NCI-H226 (cell line): ENCODE measurements at places on chromosomes 16 and 17.

- DNase-seq: no peak
Observed at GRCh38 chr17:9028202-9028987, 7.1 kb downstream of the NTN1 start.

DNA sequence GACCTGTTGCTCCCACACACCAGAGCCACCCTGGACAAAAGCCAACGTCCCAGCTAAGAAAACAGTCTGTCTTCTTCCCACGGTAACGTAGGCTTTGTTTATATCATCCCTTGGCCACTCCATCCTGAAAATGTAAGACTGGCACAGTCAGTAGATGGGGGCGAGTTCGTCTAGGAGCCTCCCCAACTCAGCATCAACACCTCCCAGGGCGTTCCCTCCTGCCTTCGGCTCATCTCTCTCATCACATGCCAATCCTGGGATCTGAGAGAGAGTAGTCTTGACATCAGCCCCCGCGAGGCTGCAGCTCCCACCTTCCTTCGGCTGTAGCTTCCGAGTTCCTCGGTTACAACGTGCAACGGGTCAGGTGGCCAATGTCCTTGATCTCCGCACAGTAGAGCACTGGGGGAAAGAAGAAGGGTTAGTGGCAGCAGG lies 894 bp downstream of the RNF227 start:
- DNase-seq: peak; percentile 50

DNA sequence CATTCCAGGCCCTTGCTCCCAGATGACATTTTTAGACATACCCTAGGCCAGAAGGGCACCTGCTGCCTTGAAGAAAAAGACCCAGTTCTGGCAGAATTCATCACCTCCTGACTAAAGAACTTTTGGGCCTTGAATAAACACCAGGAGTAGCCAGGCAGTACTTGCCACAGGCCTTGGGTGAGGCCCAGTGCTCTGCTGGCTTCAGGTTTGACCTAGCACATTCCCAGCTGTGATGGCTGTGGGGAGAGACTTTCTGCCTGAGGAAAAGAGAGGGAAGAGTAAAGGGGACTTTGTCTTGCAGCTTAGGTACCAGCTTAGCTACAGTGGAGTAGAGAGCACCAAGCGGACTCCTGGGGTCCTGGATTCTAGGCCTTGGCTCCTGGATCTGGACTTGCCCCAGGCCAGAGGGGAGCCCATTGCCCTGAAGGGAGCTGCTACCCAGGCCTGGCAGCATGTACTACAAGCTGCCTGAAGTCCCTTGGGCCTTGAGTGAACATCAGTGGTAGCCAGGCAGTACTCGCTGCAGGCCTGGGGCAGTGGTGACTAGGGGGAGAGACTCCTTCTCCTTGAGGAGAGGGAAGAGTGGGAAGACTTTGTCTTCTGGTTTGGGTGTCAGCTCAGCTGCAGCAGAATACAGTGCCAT lies 44.3 kb downstream of the ABCA8 start:
- DNase-seq: no peak

DNA sequence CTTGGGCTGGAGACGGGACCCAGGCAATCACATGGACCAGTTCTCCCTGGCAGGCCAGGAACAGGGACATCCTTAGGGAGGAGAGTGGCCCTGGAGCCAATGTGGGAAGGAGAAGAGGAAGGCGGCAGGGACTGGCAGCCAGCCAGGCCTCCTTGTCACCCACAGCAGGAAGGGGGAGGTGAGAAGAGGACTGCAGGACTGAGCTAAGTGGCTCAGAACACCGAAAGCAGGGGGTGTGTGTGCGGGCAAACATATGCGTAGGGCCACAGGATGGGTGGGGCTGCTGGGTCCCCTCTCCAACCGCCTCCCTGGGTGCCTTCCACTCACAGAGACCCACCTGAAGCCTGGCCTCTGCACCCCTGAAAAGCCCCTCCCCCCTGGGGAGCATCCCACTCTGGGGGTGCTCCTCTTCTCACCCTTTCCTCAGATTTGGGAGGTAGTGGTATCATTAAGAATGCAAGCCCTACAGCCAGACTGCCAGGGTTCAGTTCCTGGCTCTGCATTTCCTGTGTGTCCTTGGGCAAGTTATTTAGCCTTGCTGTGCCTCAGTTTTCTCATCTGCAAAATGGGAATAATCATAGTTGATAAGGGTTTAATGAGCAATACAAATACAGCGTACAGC lies 8.1 kb downstream of the PNMT start:
- DNase-seq: no peak

GRCh38 chr16:62625326-62625725 lies 589.1 kb upstream of the CDH8 start:
- DNase-seq: no peak

DNA sequence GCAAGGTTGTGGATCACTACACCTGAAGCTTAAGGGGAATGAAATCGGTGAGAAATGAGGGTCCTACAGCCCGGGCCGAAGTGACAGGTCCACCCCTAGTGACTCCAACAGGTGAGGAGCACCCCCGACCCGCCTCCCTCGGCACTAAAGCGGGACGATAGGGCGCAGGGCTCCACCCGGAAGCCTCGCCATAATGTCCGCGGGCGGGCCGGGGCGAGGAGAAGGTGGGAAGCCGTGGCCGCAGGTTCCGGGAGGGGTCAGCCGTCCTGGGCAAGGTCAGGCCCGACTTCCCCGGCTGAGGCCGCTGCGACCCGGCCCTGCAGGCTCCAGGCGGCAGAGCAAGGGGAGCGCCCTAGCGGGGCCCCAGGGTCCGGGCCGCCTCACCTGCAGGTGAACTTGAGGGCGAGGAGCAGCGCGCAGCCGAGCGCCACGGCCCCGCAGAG lies 543 bp downstream of the TXNDC11 start:
- DNase-seq: peak; percentile 6

DNA sequence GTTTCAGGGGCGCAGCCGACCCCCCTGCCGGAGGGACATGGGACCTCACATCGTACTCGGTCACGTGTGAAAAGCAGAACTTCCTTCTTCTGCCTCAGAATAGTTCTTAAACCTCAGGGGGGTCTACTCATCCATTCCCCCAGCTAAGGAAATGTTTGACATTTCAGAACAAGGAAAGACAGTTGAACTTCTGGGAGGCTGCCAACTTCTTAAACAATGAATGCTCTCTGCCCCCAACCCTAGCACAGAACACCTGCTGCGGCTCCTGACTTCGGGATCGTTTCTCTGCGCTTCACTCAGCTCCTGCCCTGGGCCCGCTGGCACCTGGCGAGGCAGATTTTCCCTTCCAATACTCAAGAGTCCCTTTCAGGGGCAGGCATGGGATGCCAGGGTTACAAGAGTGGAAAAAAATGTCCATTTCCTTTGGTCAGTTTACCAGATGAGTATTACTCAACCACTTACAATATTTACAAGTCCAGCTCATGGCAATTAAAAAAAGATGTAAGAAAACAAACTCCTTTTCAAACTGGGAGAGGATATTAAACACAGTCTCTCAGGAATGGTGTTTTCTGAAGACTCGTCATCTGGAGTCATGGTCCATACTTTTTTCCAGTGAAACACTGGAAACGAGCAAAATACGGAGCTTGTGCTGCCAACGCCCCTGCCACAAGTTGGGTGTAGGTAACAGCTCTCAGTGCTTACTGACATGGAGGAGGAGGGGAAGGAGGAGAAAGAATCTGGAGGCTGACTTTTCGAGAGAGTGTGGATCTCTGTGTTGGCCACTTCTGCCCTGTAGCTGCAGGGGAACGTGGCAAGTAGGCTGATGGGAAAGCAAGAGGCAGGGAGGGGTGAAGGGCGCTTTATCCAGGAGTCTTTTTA lies 235.7 kb downstream of the NTN1 start:
- no peak for DNase-seq

- no peak for DNase-seq
Observed at GRCh38 chr17:5110816-5111215, 862 bp downstream of the ZNF232 start.

- DNase-seq: no peak
Observed at GRCh38 chr17:80919331-80920311, 72.0 kb upstream of the CHMP6 start.

DNA sequence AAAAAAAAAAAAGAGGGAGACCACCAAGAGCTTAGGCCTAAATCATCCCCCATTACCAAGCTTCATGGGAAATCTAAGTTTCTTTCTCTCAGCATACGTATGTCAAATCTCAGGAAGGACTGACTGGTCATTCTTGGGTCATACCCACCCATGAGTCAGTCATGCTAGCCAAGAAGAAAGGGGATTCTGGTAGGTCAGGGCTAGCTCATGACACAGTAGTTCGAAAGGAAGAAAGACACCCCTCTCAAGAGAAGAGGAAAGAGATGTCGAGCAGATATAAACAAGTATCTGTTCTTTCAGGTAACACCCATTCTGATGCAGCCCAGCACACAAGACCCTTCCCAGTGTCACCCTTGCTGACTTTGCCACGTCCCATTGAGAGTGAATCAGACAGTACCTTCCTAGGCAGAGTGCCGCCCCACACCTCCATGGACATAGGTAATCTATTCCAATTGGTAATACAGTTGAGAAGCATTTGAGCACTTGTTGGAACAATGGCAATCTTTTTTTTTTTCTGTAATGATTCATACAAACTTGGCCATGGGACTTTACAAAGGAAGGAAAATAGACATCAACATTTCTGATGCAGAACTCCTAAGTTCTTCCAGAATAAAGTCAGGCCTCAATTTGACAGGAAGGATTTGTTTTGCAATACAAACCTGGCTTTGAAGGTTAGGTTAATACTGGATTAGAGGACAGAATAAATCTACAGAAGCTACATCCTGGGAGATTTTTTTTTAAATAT lies 38.2 kb downstream of the COPRS start:
- no peak for DNase-seq

- DNase-seq: no peak
Observed at GRCh38 chr16:8943966-8944759, 19.5 kb downstream of the USP7 start.

DNA sequence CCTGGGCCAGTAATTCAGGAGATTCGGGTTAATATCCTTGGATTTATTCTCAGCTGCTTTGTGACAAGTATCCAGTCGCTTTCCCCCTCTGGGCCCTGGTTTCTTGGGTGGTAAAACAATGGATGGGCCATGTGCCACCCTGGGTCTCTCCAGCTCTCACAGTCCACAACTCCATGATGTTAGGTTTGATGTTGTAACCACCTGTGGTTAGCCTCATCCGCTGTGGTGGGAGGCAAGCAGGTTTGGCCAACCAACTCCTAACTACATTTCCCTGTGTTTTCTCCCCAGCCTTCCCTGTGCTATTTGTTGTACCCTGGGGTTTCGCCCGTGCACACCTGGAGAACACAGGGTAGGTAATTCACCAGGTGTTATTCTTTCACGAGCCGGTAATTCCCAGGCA lies 35.1 kb downstream of the GLP2R start:
- DNase-seq: no peak

GRCh38 chr17:57677301-57677700 lies 67.8 kb downstream of the CCDC182 start:
- no peak for DNase-seq

GRCh38 chr16:60605176-60605575 lies 1431.1 kb downstream of the CDH8 start:
- no peak for DNase-seq

GRCh38 chr16:65313936-65314626 lies 192.2 kb upstream of the CDH11 start:
- no peak for DNase-seq

DNA sequence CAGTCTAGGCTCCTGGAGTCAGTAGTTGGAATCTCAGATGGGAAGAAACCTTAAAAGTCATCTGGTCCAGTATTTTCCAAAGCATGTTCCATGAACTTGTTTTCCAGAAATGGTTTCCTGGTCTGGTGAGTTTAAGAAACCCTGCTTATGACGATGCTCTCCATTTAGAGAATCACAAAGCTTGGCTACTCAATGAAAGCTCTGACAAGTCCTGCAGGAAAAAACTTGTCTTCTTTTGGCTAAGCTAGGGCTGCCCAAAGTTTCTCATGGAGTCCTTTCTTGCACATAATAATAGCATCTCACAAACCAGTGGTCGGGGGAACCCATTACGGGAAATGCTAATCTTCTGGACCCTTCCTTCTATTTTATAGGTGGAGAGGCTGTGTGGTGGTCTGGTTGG lies 5.5 kb upstream of the NKD1 start:
- DNase-seq: no peak

- no peak for DNase-seq
Observed at GRCh38 chr16:85931596-85932402, 32.8 kb downstream of the IRF8 start.

DNA sequence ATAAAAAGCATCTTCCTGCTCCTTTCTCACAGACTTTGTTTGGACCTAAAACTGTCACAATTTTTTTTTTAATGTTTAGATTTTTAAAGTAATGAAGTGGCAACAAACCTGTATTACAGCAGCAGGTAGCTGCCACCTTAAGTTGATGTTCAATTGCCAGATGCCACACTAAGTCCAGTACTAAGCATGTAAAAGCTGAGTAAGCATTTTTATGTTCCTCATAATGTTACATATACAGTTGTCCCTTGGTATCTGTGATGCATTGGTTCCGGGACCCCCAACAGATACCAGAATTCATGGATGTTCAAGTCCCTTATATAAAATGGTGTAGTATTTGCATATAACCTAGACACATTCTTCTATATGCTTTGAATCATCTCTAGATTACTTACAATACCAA lies 45.1 kb downstream of the TNRC6A start:
- DNase-seq: no peak

DNA sequence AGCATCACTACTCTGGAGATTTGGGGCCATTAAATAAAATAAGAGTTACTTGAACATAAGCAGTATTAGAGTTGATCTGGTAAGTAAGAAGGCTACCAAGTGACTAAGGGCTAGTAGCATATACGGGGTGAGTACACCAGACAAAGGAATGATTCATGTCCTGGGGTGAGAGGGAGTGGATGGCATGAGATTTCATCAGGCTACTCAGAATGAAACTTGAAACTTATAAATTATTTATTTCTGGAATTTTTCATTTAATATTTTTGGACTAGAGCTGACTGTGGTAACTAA lies 2.3 kb downstream of the SLFN5 start:
- peak; percentile 84 for DNase-seq

DNA sequence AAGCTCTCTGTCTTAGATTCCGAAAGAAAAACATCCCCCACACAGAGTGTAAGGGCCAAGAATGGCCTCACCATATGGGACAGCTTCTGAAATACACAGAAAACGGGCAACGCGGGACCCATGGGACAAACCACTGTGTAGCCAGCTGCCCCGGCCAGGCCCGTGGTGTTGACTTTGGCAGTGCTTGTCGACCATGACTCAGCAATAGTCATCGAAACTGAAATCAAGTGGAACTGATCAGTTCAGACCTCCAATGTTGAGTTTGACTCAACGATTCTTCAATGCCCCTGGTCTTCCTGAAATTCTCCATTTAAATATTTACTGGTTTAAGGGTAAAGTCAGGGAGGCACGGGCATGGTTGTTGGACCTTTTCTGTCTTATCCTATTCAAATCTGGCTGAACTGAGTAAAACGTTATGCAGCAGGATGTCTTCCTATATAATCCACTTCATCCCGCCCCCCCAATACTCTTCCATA lies 27.5 kb downstream of the ZFHX3 start:
- no peak for DNase-seq

GRCh38 chr17:40253565-40253964 lies 34.1 kb upstream of the CDC6 start:
- peak; percentile 7 for DNase-seq

DNA sequence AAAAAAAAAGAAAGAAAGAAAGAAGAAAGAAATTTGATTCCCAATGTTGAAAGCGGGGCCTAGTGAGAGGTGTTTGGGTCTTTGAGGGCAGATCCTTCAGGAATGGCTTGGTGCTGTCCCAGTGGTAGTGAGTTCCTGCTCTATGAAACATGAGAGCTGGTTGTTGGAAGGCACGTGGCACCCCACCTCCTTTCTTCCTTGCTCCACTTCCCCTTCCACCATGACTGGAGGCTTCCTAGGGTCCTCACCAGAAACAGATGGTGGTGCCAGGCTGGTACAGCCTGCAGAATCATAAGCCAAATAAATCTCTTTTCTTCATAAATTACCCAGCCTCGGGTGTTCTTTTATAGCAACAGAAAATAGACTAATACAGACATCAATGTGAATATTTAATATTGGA lies 147.3 kb upstream of the KCNJ18 start:
- DNase-seq: no peak
